Right hindlimb (tissue), 1 donor: ENCODE measurements at places on chromosomes 6 and 20.

- DNase-seq, result no peak
These were observed 4.5 kb downstream of the LY6G5C start for GRCh38 chr6:31676322-31676903.

GRCh38 chr6:121912905-121913304, 477.5 kb downstream of the GJA1 start:
- no peak for DNase-seq

GRCh38 chr6:558089-558488, 98.8 kb downstream of the HUS1B start:
- no peak for DNase-seq

DNA sequence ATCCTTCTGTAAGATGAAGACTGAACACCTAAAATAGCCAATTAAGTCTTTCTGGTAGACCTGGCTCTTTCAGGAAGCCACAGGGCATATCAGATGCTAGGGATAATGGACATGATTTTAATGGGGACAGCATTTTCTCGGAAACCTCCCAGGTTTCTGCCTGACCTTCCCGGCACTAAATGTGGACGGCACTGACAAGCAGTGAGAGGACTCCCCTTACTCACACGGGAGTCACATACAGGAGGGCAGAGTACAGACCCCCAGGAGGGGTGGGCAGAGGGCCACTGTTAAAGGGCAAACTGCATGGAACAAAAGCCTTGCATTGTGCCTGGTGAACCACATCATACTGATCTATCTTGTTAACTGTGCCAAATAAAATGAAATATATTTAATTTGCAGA, 19.9 kb downstream of the PSMG4 start:
- DNase-seq, result no peak

DNA sequence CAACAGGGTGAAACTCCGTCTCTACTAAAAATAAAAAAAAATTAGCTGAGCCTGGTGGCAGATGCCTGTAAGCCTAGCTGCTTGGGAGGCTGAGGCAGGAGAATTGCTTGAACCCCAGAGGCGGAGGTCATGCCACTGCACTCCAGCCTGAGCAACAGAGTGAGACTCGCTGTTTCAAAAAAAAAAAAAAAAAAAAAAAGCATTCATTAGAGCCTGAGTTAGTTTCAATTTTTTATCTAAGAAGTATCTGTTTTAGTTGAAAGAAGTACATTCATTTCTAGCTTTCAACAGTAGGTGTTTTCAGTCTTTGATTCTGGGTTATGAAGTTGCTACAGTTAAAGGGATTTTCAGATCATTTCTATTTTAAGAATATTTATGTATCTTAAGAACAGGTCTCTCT, 42.2 kb downstream of the ZNF292 start:
- no peak for DNase-seq

DNA sequence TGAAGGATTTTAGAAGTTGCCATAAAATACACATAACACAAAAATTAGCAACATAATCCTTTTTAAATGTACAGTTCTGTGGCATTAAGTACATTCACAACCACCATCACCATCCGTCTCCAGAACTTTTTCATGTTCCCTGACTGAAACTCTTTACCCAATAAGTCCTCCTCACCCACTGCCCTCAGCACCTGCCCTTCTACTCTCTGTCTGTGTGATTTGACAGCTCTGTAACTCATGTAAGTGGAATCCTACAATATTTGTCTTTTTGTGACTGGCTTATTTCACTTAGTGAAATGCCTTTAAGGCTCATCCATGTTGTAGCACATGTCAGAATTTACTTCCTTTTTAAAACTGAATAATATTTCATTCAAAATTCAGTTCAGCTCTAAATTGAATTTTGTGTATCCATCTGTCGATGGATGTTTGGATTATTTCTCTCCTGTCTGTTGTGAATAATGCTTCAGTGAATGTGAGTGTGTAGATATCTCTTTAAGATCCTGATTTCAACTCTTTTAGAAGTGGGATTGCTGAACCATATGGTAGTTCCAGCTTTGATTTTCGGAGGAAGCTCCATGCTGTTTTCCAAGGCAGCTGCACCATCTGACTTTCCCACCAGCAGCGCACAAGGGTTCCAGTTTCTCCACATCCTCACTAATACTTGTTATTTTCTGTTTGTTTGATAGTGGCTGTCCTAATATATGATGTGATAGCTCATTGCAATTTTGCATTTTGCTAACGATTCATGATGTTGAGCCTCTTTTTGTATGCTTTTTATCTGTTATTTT, 4.2 kb downstream of the ENTPD6 start:
- no peak for DNase-seq

DNA sequence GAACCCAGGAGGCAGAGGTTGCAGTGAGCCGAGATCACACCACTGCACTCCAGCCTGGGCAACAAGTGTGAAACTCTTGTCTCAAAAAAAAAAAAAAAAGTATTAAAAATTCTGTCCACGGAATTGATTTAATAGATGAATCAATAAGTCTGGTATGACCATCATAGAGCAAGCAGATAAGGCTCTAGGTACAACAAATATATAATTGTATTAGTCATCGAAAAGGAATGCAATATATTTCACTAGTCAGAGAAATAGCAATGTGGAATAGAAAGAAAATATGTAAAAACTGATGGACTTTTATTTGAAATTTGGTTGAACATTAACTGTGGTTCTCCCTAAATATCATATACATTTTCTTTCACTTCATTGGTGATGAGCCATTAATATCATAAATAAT, 476.8 kb upstream of the AGPAT4 start:
- no peak for DNase-seq

DNA sequence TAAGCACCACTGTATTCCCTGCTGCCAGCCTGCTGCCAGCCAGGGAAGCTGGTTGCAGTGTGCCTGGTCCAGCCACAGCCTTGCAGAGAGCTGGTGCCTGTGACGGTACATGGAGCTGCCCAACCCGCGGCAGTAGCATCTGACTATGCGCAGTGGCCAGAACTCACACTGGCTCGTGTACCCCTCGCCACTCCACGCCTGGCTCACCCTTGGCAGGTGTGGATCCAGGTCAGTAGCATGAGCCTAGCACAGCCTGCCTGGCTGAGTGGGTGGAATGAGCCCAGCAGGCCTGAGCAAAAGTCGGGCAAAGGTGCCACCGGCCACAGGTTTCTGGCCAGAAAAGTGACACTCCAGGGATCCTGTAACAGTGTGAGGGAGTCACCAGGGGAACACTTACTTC, 361.7 kb upstream of the MAP3K7 start:
- DNase-seq, result no peak

DNA sequence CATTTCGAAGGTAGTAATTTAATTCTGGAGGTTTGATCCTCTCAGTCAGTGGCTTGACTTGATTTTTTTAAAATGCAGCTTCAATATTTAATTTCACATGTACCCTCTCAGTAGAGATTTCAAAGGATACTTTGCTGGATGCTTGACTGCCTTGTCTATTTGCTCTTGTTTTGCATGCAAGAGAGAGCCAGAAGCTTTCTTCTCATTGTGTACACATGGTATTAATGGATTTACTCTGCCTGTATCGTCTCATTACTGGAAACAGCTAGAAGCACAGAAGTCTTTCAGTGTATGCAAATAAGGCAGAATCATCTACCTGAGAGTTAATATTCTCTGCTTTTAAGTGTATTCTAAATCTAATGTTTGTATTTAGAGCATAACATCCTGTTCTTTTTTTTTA, 84.3 kb upstream of the FOXO3 start:
- DNase-seq, result no peak

- no peak for DNase-seq
These were observed 3.1 kb upstream of the ATXN1 start for GRCh38 chr6:16764188-16764950.

DNA sequence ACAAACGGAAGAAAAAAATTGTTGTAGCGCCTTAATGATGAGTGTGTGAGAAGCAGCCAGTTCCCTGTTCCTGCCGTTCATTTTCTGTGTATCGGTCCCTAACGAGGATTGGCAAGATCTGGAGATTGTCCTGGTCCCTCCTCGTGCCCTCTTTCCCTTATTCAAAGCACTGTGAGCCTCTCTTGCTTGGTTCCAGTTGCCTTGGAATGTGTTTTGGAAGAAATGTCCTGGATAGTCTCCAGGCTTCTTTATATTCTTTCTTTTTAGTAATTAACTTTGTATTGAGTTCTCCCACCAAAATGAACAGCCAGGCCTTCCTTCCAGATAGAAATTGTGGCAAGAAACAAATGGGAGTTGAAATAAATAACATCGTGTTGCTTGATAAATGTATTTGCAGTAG, 348.3 kb downstream of the CDH26 start:
- no peak for DNase-seq

DNA sequence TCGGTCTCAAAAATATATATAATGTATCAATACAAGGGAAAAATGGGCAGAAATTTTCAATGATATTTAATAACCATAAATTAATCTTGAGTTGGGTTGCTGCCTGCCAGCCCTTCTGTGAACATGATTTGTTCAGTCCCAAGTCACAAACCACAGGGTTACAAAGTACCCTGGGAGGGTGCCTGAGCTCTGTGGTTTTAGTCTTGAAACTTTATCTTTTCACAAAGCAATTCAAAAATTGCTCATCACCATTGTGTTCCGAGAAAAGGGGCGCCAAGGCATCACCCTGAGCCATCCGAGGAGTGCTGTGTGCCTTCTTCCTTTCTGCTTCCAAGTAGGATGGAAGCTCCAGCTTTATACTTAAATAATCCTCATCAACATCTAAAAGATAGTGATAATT, 141.6 kb upstream of the AKAP12 start:
- DNase-seq, result no peak

- DNase-seq, result no peak
These were observed 15.1 kb downstream of the ACSS1 start for GRCh38 chr20:25042531-25043498.

DNA sequence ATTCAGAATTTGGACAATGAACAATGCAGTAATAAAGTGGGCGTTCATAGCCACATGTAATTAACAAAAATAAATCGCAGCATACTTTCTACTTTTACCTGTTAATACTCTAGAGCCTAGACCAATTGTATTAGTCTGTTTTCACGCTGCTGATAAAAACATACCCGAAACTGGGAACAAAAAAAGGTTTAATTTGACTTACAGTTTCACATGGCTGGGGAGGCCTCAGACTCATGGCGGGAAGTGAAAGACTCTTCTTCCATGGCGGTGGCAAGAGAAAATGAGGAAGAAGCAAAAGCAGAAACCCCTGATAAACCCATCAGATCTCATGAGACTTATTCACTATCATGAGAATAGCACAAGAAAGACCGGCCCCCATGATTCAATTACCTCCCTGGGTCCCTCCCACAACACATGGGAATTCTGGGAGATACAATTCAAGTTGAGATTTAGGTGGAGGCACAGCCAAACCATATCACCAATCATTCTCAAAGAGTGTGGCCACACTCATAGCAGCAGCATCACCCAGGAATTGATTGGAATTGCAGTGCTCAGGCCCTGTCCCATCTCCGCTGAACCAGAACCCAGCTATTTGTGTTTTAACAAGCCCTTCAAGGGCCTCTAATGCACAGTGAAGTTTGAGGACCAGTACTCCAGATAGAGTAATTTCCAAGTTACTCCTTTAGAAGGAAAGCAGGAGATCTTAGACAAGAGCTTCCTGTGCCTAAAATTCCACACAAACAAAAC, 650.0 kb downstream of the KIF16B start:
- DNase-seq, result no peak

GRCh38 chr20:43294031-43294430, 104.3 kb upstream of the PTPRT start:
- no peak for DNase-seq

GRCh38 chr6:22631091-22631490, 61.7 kb downstream of the HDGFL1 start:
- DNase-seq, result peak; percentile 31

GRCh38 chr6:45687570-45687969, 309.8 kb upstream of the SUPT3H start:
- no peak for DNase-seq

GRCh38 chr6:158388727-158389126, 76.5 kb downstream of the TULP4 start:
- no peak for DNase-seq

DNA sequence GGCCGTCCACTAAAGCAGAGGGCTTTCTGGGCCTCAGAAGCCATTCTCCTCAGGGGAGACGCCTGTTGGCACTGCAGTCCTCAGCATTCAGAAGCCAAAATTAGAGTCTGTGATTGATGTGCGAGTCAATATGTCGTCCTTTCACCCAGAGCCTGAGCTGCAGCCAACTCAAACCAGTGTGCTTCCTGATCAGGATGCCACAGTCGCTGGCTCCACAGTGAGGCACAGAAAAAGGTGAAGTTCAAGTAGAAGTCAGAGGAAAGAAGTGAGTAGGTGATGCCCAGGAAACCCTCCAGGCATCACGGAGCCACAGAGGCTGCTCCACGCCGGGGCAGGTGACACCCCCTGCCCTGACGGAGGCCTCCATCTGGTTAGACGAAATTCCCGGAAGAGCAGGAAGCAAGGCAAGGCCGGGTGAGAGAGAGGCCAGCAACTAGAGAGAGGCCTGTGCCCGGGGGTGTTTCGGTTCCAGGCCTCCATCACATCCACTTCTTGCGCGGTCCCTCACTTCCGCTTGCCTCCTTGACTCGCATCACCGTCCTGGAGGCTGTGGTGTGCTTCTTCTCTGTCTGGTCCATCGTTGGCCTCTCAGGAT, 177.7 kb upstream of the SNX9 start:
- DNase-seq, result peak; percentile 21
